ENCODE measurements at places on chromosomes 16 and 17.

DNA sequence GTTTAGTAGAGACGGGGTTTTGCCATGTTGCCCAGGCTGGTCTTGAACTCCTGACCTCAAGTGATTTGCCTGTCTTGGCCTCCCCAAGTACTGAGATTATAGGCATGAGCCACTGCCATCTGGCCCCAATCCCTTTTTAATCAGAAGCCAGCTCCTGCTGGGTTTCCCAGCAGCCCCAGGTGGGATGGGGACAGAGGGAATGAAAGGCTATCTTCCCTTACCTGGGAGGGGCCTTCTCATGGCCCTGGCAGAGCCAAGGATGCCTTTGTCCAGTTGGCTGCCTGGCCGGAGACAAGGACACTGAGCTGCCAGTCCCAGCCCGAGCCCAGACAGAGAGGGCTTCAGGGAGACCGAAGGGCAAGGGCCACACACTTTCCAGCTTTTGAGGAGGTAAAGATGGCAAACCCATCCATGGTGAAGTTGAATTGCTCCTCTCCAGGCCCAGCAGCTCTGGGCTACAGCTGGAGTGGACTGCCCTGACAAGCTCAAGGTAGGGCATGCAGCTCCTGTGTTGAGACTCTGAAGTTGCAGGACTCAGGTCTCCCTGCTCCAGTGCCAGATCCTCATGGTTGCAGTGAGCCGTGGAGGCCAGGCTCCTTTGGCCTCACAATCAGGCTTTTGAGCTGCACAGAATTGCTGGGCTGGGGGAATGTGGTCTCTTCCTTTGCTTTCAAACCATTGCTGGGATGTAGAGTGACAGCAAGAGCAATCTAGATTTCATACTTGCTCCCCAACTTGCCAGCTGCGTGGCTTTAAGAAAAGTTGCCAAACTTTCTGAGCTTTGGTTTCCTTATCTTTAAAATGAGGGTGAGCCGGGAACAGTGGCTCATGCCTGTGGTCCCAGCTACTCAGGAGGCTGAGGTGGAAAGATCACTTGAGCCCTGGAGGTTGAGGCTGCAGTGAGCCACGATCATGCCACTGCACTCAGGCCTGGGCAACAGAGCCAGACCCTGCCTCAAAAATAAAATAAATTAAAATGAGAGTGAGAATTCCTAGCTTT is 44.5 kb upstream of the IL34 start:
- DNase-seq = no peak

- DNase-seq = peak; percentile 25
These were observed 15.6 kb upstream of the FOXJ1 start for GRCh38 chr17:76156662-76156991.

DNA sequence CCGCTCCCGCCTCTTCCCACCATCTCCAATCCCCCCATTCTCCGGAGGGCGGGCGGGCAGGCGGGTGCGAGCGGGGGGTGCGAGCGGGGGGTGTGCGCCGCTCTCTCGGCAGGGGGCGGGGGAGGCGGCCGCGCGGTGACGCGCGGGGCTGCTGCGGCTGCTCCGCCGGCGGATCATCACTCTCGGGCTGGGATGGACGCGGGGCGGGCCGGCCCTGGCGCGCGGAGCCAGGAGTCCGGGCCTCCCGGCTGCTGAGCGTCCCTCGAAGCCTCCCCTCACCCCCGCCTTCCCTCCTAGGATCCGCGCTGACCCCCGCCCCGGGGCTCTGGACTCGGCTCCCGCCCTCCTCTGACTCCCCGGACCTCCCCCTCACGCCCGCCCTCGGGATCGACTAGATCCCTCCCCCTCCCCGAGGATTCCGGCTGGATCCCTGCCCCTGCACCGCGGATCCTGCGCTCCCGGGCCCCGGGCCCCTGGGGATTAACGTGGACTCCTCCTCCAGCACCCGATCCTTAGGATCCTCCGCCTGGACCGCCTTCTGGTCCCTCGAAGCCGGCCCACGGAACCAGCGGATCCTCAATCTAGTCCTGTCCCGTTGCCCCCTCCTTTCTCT is 946 bp upstream of the TMEM256 start:
- peak; percentile 89 for DNase-seq

DNA sequence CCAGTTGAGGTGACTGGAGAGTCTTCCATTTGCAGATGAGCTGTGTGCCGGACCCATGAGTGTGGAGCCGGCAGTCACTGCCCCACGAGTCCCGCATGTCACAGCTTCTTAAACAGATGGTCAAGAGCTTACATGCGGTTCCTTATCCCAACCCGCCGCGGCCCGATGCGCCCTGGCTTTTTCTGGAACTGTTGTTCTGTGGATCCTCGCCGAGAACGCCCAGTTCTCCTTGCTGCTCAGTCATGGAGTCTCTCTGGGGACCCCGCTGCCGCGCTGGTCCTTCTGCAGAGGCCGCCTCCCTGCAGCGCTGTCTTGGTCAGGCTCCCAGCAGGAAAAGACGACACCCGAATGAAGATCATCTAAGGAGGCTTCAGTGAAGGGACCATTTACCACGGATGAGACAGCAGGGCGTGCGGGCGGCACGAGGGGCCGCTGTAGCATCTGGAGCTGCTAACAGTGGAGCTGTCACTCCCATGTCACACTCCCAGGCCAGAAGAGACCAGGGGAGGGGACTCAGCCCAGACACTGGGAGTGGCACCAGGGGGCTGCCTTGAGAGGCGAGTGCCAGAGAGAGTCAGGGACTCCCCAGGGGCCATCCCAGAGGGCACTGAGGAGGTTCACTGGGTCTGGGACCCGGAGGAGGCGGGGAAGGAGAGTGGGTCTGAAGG is 10.8 kb upstream of the LGALS3BP start:
- DNase-seq = peak; percentile 77

DNA sequence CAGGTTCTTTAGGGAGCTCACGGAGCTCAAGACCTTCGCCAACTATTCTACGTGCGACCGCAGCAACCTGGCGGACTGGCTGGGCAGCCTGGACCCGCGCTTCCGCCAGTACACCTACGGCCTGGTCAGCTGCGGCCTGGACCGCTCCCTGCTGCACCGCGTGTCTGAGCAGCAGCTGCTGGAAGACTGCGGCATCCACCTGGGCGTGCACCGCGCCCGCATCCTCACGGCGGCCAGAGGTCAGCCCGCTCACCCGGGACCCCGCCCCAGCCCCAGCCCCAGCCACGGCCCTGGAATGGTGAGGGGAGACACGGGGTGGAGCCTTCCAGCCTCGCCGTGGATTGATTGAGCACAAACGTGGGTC is 13.5 kb downstream of the SARM1 start:
- peak; percentile 71 for DNase-seq
